ENCODE measurements at places on chromosomes 5 and 9.

GRCh38 chr5:123881759-123882244 lies 369.8 kb downstream of the CSNK1G3 start:
- no peak for DNase-seq

DNA sequence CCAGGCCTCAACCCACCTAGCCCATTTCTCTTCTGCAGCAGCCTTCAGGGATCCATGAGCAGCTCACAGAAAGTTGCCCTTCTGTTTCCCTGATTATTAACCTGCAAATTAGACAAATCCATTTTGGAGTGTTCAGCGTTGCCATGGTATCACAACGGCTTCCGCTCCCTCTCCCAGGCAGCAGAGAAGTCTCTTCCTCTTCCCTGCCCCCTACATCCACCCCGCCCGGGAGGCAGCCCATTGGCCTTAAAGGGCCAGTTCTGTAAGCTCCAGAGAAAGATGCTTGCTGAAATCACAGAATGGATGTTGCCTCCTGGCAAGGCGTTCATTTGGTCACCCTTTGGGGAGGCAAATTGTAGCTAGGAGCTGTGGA lies 47.7 kb upstream of the BOD1 start:
- DNase-seq = peak; percentile 7

DNA sequence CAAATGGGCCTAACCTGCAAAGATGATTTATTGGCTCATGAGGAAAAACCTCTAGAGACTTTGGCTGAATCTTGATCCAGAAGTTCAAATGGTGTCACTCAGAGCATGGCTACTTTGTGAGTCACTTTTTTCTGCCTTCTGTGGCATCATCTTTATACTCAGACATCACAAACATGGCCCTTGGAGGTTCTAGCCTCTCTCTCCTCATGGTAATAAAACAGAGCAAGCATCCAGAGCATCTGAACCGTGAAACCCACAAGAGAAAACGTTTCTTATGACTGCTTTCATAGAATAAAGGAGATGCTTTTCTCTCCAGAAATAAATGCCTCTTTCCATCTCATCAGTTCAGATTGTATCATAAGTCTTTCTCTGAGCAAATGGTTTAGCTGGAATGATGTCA lies 780.3 kb downstream of the KCTD16 start:
- no peak for DNase-seq

GRCh38 chr9:134939080-134939733 lies 21.5 kb upstream of the FCN1 start:
- DNase-seq = no peak

DNA sequence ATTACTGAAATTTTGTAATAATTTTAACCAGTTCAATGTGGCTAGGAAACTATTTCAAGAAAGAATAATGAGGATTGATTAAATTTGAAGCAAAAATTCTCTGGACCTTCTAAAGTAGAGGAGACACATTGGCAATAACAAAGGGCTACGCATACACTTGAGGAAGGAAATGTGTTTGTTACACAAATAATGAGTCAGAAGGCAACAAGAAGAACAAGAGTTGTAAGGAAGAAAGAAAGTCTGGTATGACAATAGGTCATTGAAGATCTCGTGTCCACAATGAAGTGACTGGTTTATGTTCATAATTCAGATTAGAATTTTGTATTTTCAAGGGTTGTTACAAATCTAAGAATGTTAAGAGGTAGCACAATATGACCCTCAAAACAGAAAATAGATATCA lies 25.8 kb downstream of the ST8SIA4 start:
- no peak for DNase-seq

GRCh38 chr9:109051733-109052132 lies 38.4 kb upstream of the CTNNAL1 start:
- DNase-seq = no peak

DNA sequence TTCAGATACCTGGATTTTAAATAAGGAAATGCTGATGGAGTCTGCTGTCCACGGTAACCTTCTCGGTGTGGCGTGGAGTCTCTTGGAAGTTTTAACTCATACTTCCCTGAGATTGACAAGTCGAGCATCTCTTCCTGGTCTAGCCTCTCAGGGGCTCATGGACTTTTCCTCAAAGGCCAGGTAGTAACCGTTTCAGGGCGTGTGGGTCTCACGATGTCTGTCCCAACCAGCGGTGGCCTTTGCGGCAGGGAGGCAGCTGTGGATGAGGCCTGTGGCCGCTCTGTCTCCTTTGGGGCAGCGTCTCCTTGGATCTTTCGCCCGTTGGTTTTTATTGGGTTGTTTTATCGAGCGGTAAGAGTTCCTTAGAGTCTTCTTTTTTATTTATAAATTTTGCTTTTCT lies 32.8 kb downstream of the CEP72 start:
- no peak for DNase-seq

DNA sequence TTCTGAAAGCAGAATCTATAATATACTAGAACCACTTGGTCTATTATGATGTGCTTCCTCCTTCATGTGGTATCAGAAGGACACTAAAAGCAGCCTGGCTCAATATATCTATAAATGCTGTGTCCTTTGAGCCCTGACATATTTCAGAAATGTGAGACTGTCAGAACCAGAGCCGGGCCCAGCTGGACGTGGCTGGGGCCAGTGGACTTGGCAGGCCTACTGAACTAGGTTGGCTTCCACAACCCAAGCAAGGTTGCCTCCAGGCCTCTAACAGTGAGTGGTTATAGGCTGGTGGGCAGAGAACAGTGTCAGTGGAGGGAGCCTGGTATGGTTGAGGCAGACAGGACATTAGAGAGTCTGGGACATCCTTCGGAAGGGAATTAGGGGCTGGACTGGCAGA lies 78.9 kb downstream of the GALNT10 start:
- DNase-seq = no peak

Data from CD4-positive, alpha-beta T cell treated with Interleukin-17A for 1 hour (primary cell).